ENCODE measurements at places on chromosomes 4 and X.

GRCh38 chr4:141448490-141448889, 187.9 kb upstream of the IL15 start:
- DNase-seq, result no peak

DNA sequence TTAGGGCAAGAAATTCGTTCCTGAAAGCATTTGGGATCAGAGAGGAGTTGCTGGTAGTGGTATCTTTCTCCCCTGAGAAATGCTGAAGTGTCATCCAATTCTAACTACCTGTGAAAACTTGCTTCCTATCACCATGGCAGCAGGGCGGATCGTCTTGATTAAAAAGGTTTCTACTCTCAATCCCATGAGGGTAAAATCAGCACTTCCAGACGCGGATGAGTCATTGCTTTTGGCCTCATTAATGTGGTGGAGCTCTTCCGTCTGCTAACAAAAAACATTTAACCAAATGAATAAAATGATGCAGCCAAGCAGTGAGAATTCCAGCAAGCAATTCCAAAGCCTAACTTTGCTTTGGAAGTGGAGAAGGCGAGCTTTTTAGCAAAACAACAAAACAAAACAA, 325.6 kb downstream of the CAMK2D start:
- no peak for DNase-seq

- DNase-seq, result no peak
Observed at GRCh38 chr4:11051181-11051580, 366.6 kb upstream of the CLNK start.

GRCh38 chr4:114472269-114473032, 126.2 kb upstream of the UGT8 start:
- DNase-seq, result no peak

DNA sequence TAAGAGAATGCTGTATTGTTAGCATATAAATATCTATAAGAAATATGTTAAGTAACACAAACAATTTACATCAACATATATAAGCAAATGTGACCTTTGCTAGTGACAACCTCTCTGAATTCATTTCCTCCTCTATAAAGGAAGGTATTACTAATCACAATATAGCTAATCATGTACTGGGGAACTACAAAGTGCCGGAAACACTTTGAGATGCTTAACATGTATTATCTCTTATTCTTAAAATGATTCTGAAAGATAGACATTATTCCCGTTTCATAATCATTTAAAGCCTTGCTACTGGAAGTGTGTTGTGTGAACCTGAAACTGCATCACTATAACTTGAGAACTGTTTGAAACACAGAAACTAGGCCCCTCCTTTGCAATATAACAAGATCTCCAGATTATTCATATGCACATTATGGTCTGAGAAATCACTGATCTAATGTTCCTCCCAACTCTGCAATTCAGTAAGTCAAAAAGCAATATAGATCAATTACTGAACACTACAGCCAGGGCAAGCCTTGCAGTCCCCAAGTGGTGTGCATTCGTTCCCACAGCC, 54.0 kb downstream of the KLHL8 start:
- DNase-seq, result no peak

- DNase-seq, result no peak
Observed at GRCh38 chr4:53307819-53308780, 57.8 kb downstream of the SCFD2 start.

DNA sequence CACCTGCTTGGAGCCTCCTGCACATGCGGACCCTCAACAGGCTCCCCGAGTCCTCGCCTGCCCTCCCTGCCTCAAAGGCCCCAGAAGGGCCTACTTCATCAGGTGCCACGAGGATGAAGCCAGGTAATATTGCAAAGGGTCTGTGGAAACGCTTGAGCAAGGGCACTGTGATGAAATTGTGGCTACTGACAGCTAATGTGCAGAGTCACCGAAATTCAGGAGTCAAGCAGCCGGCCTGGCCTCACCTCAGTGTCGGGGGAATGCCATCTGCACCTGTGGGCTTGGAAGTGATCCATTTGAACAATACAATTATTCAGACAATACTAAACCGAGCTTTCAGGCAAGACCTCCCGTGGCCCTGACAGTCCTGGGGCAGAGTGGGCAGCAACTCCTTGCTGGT, 3.1 kb upstream of the FGFR3 start:
- no peak for DNase-seq

DNA sequence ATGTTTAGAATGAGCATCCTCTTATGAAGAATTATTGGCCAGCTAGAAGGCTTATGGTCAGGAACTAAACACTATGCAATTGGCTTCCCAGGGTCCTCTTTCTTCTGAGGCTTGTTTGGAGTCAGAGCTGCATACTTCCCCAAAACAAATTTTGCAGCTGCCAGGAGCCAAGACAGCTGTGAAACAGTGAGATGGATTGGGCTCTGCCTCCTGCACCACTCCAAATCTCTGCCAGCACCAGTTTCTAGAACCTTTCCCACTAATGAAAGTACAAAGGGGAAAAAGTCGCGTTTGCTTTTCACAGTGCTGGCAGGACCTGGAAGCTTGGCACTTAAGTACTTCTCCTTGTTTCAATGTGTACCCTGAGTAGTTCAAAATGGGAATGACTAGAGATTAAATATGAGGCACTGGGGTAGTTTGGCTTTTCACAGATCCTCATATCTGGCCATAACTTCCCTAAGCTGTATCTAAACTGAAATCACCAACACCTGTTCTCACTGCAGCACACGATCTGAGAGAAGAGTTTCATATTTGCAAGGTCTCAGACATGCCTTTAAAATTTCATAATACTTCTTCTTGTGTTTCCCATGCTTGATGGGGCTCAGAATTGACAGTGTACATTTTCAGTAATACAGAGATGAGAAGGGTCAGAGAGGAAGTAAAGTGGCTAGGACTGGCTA, 20.7 kb upstream of the AR start:
- DNase-seq, result no peak

GRCh38 chr4:80492761-80493160, 157.2 kb downstream of the CFAP299 start:
- peak; percentile 77 for DNase-seq

- DNase-seq, result no peak
Observed at GRCh38 chr4:94491322-94491721, 39.6 kb downstream of the PDLIM5 start.

- no peak for DNase-seq
Observed at GRCh38 chr4:47835494-47835893, 2.4 kb downstream of the CORIN start.

DNA sequence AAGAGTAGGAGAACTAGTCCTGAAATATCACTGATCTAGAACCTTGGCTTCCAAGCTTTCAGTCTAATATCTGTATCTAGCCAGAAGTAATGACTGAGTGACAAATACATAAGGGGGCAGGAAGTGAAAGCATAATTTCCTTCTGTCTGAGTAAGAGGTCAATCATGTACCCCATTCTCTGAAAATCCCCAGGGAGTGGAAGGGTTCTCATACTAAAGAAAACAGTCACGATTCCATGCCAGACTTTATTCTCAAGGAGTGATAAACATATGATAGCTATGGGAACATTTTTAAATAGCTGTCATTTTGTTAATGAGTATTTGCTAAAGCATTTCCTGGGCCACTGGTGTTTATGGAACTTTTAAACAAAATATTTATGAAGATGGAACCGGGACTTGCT, 308.5 kb downstream of the ARHGAP24 start:
- DNase-seq, result no peak

DNA sequence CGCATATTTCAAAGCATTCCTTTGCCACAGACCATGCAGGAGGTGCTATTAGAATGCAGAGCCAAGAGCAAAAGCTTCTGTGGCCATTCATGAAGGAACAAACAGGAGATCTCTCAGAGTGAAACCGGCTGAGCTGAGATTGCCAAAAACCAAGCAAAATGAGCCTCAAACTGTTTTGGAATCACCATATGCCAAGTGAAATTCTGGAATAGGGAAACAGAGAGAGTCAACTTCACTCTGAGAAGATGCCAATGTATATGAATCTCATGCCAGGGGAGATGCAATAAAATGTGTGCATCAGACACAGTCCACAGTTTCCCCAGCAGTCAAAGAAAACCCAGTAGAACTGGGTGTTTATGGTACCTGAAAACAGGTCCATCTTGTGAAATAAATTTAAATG, 42.3 kb downstream of the SRPX start:
- no peak for DNase-seq

GRCh38 chrX:36957425-36958328, 50.5 kb upstream of the FAM47C start:
- no peak for DNase-seq

DNA sequence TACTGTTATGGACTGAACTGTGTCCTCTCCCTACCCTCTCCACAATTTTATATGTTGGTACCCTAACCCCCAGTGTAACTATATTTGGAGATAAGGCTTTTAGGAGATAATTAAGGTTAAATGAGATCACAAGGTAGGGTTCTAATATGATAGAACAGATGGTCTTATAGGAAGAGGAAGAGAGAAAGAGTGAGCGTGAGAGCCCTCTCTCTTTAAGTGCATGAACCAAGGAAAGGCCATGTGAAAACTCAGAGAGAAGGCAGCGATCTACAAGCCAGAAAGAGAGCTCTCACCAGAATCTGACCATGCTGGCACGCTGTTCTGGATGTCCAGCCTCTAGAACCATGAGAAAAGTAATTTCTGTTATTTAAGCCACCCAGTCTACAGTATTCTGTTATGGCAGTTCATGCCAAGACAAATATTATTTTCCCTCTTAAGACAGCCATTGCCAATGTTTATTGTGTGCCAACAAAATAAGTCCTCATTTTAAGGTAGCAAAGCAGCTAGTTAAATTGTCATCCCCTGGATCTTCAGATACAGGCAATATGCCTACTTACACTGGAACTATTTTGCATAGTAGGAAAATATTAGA, 336.2 kb downstream of the MID1IP1 start:
- no peak for DNase-seq
